ENCODE measurements at places on chromosomes 3 and 15. TPM values are rescaled to one million over a fixed set of nuclear protein-coding genes. Genes with fewer than 3 reads are reported as not detected.

UTS2B gene
- polyA plus RNA-seq, result 0.22 TPM

MYZAP gene
- polyA plus RNA-seq, result 12.8 TPM

CLDN11 gene
- 6.5 TPM for polyA plus RNA-seq

LRTM1 gene
- not detected for polyA plus RNA-seq

SEC22C gene
- polyA plus RNA-seq, result 49.9 TPM

ZNF80 gene
- polyA plus RNA-seq, result not detected

SKIC8 gene
- polyA plus RNA-seq, result 68.0 TPM

FGF12 gene
- 0.39 TPM for polyA plus RNA-seq

MAGEL2 gene
- not detected for polyA plus RNA-seq

MESP1 gene
- polyA plus RNA-seq, result not detected

DNA sequence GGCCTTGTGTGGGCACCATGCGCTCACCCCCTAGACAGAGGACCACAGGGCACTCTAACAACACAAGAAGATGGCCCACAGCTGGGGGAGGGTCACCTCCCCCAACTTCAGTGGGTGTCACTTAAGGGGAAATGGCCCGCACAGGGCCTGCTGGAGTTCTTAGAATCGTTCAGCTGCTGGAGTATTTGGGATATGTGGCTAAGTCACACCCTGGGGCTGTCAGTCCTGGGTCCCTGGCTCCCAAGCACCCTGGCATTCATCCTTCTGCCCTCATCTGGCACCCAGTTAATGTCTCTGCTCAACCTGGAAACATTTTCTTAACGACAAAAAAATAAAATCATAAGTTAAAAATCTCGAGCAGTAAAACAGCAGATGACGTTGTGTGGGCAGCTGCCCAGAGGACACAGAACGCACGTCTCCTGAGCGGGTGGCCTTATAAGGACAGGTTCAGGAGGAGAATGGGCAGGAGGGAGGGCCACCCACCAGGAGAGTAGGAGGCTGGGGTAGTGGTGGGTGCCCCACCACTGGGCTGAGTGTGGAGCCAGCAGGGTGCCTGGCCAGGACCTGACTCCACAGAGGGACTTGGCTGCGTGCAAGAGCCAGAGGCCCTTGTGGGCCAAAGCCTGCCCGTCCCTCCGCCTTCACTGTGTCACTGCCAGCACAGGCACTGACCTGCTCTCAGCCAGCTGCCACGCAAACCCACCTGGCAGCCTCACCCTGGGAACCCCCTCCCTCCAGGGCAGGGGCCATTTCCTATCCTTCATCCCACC is 11.5 kb downstream of the KBTBD13 start:
- peak; percentile 54 for DNase-seq

DNA sequence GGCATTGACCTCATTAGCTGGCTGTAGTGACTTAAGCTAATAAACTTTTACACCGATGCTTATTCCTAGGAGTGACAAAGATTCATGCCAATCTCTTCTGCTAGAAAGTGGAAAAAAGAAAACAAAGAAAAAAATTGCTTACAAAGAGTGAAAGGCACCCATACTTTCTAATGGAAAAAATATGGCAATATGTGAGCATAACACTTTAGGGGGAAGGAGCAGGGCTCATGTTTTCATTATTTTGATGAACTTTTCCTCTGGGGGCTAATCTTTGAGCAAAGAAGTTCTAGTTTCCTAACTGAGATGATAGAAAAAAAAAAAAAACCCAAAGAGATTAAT is 94.8 kb upstream of the THRB start:
- DNase-seq, result peak; percentile 23

DNA sequence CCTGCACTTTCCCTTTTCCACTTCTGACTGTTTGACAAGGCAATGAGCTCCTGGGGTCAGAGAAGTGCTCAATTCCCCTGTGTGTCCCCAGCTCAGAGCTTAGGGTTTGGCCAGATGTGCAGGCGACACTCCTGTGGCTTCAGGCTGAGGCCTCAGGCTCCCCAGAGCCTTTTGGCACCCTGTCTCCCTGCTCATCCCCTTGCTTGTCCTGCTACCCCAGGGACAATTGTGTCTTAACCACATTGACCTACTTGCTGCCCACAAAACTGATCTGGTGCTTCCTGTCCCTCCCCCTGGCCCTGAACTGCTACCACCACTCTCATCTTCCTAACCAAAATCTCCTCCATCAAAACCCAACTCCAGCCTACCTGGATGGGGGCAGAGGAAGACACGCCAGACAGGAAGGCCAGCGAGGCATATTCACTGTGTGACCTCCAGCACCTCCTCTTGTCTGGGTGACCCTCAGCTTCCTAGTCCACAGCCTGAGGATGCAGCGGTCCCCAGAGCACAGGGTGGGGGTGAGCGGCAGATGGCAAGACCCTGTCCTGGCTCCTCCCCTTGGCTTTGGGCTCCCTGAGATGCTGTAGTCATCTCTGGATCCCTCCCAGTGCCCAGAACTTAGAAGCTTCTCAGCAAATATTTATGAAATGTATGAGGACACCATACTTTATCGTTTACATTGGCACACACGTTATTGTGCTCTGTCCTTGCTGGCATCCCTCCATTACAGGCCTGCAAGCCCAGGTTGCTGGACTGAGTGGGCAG is 98.9 kb upstream of the SLC6A6 start:
- DNase-seq, result no peak

GRCh38 chr3:29751647-29752314 is 470.9 kb downstream of the RBMS3 start:
- DNase-seq, result no peak

- no peak for DNase-seq
Measured at GRCh38 chr3:35670408-35670965, 31.2 kb downstream of the ARPP21 start.

- DNase-seq, result no peak
Measured at GRCh38 chr3:42052132-42052483, 39.0 kb upstream of the TRAK1 start.

DNA sequence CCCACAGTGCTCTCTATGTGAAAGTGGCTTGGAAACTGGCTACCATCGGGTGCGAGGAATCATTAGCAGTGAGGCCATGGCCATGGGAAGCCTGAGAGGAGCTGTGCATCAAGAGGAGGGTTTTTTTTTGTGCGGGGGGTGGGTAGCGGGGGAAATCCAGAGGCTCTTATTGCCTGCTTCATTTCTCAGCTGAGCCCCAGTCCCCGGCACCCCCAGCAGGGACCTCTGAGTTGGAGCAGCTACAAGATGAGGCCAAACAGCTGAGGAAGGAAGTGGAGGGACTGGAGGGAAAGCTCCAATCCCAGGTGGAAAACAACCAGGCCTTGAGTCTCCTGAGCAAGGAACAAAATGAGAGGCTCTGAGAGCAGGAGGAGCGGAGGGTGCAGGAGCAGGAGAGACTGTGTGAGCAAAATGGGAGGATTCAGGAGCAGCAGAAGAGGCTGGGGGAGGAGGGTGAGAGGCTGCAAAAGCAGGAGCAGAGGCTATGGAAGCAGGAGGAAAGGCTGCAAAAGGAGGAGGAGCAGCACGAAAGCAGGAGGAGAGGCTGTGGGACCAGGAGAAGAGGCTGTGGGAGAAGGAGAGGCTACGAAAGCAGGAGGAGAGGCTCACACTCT is 76.7 kb downstream of the ADAMTS7 start:
- no peak for DNase-seq

- no peak for DNase-seq
Measured at GRCh38 chr15:77033417-77033728, 37.5 kb downstream of the TSPAN3 start.

DNA sequence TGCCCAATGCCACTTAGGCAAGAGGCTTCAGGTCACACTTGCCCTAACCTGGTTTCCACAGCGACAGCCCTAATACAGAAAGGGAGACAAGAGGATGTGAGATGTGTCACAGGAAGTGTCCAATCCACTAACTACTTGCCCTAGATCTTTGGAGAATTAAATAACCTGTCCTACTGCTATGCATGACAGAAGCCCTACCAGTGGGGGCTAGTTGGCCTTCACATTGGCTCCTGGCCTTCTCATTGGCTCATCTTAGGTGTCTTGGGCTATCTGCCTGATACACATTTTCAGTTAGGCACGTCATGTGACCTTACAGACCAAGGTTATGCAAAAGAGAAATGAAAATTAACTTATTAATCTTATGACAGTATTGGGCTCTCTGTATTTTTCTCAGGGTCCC is 449.9 kb downstream of the FHIT start:
- DNase-seq, result no peak

DNA sequence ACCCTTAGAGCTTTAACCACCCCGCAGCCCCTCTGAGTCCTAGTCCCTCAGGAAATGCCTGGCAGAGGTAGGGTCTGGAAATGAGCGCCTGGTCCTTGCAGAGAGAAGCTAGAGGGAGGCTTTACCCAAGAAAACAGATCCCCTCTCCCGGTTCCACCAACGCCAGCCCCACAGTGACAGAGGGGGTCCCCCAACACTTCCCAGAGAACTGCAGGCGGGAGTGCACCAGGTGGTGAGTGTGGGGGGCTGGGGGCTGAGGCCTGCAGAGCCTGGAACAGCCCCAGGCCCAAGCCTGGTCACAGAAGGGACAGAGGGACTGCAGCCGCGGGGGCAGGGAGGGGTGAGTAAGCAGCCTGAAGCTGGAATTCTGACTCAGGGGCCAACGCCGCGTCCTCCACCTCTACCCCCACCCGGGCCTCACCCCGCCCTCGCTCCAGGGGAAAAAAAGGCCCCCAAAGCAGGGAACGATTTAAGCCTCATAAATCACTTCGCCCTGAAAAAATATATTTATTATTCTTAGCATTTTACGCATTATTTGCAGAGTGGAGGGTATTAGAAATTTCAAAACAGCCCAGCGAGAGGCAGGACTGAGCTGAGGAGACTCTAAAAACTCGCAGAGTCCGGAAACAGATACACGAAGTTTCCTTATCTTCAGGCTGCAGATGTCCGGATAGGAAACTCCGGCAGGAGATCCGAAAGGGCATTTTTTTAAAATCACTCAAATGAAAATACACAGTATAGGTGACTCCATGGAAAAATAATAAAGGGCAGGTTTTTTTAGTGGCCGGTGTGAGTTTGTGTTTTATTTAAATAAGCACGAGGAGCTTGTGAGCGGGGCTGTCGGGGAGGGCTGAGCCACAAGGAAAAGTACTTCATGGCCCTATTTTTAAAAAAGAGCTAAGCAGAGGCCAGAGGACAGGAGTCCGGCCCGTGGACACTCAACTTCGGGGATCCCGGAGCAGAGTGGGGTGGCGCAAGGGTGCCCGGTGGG is 10.0 kb downstream of the GATA2 start:
- no peak for DNase-seq

- peak; percentile 75 for DNase-seq
Measured at GRCh38 chr3:38454178-38454883, 641 bp downstream of the ACVR2B start.

Measured in small intestine (tissue), 16 donors.